ENCODE measurements at places on chromosomes 13 and 19.

DNA sequence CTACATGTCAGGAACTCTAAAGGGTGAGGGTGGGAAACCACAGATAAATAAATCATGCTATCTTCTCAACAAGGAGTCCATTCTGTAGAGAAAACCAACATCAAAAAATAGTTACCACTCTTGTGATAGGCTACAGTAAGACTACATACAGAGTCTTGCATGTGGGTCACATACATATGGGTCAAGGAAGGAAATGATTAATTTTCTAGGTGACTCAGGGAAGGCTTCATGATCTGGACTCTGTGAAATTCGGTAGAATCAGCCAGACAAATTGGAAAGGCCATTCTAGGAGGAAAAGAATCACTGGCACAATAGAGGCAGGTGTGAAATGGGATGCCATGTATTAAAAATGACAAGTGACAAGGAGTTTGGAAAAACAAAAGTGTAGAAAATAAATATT lies 638.9 kb downstream of the LIG4 start:
- no peak for DNase-seq

DNA sequence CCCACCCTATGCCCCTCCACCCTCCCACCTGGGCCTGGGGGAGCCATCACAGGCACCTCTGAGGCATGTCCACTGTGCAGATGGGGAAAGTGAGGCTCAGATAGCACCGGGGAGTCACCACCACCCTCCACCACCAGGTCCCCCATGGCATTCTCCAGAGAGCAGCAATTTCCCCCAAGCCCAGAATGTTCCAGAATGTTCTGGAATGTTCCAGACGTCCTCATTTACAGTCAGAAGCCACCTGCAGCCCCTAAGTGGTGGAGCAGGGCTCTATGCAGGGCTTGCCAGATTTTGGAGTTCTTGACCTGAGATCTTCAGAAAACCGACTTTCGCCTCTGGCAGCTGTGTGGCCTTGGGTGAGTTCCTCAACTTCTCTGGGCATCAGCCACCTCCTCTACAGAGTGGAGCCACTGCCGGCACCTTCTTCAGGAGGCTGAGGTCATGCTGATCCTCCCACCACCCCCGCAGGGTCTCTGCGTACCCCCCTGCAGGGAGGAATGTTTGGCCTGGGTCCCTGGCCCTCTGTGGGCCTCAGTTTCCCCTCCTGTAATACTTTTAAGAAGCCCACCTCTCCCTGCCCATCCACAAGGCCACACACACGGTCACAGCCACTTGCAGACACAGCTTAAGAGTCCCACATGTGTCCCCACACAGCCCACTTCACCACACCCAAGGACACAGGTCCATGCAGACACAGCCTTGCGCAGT lies 6.2 kb downstream of the FUT5 start:
- DNase-seq = no peak

- no peak for DNase-seq
Observed at GRCh38 chr13:24851546-24851945, 87.6 kb downstream of the RNF17 start.

GRCh38 chr19:22517496-22518411 lies 95.6 kb upstream of the ZNF98 start:
- no peak for DNase-seq

- no peak for DNase-seq
Observed at GRCh38 chr13:78598116-78598781, 5.1 kb downstream of the POU4F1 start.

Data from activated CD4-positive, alpha-beta T cell treated with anti-CD3 and anti-CD28 coated beads, Interleukin-2, Interleukin-4, amounts not matched to agents 100 ng/mL and 50 ng/mL, durations not matched to agents 16 hours and 8 hours (primary cell).